ENCODE measurements at places on chromosomes 5 and 9. TPM values are rescaled to one million over a fixed set of nuclear protein-coding genes. Genes with fewer than 3 reads are reported as not detected.

DNA sequence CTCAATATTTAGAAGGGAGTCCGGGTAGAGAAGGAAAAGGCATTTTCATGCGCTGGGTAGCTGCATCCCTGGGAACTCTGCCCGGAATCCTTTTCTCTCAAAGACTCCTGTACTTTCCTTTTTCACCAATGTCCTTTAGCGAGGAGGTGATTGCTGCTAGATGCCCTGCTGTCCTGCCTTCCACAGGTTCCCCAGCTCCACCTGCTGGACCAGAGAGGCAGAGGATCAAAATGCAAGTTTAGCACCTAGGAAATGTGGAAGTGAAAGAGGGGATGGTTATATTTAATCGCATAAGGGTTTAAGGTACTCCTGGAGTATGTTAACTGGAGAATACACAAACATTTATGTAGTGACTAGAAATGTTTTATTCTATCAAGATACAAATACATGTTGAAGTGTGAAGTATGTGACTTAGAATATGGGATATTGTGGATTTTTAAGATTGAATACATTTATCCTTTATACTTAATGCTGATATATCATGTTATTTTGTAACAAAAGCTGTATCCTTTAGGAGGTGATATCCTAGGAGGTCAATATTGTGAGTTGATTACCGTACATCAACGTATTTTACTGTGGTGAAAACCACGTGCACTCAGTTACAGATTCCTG is 145.7 kb downstream of the ARHGAP26 start:
- peak; percentile 38 for DNase-seq

DNA sequence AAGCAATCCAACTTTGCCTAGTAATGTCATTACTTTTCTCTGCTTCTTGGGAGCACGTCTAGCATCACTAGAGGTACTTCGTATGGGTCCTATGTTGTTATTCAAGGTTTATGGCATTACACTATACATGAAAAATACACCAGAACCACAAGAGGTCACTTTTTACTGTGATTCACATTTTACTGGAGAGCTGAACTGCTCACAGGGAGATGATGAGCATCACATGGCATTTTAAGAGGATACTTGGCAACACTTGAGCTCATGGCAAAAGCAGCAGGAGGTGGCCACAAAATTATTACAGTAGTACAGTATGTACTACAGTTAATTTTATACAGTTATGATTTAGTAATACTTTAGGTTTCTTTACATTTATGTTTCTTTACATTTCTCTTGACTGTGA is 223.4 kb downstream of the PARP8 start:
- DNase-seq, result no peak

GRCh38 chr9:134955156-134955555 is 37.4 kb upstream of the FCN1 start:
- DNase-seq, result no peak

DNA sequence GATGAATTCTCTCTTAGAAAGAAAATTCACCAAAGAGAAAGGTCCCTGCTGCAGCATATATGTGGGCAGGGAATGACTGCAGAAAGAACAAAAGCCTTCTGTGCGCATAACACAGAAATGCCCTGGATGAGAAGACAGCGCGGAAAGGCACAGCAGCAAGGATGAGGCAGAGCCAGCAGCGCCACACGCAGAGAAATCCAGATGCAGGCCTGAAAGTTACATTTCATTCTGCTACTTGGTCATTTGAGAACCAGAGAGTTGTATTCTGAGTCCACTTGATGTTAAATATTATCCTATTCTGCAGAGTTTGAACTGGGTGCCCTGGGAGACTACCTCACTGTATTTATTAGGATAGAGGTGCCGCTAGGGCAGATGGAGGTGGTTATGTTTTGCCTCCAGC is 68.5 kb downstream of the GLDC start:
- DNase-seq, result no peak

DNA sequence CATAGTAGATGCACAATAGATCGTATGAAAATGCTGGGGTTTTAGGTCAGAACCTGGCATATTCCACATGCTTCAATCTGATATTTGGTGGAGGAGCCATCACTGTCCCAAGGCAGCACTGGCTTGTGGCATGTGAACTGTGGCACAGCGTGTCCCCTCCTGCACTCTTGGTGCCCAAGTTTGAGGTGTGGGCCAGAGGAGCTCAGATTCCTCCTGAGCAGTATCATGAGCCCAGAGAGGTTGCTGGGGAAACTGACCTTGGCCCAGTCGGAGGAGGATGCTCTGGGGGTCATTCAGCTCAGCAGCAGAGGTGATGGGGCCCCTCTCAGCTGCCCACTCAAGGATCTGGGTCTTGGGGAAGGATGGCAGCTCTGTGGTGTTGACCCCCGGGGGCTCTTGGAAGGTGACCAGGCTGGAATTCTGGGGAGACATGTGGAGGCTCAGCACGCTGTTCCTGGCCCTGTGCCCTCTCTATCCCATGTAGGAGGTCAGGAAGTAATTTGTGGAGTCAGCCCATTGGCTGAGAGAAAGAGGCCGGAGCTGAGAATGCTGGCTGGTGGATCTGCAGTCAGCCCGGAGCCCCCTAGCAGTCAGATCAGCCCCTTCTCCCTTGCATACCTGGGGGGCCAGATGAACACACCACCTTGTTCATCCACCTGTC is 23.7 kb downstream of the FPGS start:
- DNase-seq, result no peak

DNA sequence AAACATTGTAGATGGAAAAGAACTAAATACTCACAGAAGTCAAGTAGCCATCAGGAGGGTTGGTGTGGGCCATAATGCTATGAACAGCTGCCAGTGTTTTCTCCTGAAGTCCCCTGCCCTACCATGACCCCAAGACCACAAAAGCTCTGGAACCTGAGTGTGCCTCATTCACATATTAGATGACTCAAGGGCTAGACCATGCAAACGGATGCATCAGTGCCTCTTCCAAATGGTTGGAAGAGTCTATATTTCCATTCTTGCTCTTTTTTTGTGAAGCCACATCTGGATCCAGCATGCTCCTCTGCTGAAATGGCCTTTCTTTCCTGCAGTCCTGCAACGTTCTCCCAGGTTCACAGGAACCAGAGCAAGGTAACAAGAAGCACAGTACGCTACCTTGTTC is 136.6 kb upstream of the EPB41L4A start:
- DNase-seq, result no peak

DNA sequence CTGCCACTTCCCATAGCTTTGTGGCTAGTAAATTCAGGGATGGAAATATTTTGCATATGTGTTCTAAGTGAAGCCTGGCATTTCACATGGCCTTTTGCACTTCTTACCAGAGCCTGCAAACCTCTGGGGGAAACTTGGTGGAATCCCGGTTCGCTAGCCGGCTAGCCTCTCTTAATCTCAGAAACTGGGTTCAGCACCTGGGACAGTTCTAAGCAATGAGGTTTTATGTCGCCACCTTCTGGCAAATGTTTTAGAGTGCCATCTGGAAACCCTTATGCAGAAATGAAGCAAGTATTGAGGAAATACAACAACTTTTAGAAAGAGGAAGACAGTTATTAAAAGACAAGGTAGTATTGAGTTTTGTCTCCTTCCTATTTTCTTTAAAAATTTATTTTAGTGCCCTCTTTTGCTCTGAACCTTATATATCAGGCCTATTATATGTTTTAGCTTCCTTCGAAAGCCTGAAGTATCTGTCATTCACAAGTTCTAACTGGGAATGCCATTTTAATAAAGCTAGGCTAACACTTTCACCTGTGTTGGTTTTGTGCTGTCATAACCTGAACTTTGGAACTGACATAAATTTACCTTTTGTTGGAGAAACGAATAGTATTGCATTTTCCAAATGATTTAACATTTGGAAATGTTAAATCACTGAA is 963 bp upstream of the HTR1A start:
- DNase-seq, result peak; percentile 89

- DNase-seq, result no peak
Measured at GRCh38 chr5:165981671-165982070, 2309.8 kb upstream of the WWC1 start.

DNA sequence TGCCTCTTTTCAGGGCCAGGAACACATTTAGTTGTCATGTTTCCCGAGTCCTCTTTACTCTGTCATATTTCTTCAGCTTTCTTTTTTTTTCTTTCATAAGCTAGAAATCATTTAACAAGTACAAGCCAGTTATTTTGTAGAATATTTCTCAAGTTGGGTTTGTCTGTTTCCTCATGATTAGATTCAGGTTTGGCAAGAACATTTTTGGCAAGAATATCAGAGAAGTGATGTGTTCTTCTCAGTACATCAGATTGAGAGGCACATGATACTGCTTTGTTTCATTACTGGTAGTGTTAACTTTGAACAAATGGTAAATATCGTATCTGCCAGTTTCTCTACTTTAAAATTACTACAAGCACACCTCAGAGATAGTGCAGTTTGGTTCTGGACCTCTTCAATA is 45.1 kb downstream of the PCSK5 start:
- DNase-seq, result no peak

GRCh38 chr5:158911693-158912363 is 187.9 kb downstream of the EBF1 start:
- DNase-seq, result no peak

DNA sequence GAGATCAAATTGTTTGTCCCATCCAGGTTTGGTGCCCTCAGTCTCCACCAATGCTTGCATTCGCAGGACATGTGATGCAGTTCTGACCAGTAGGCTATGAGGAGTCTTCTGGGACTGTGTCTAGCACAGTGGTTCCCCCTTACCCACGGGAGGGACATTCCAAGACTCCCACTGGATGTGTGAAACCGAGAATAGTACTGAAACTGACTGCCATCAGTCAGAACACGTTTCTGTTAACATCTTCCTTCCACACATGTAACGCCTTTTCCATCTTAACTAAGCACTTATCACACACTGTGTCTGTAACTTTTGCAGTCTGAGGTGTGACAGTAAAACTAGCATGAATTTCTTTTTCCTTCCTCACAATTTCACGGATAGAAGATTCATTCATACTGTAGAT is 74.7 kb downstream of the PTTG1 start:
- DNase-seq, result no peak

DNA sequence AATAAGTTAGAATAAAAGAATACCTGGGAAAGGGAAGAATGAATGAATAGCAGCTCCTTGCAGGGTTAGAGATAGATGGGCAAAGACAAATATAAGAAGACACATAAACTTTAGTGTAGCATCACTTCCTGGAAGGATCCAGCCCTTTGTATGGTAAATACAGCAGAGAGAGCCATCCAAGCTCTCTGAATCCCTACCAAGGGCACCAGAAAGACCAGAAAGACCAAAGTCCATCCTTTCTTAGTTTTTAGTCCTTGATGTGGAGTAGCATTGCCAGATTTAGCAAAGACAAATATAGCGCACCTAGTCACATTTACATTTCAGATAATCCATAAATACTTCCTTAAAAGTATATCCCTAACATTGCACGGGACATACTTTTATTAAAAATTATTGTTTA is 56.1 kb upstream of the C9orf72 start:
- DNase-seq, result no peak

DNA sequence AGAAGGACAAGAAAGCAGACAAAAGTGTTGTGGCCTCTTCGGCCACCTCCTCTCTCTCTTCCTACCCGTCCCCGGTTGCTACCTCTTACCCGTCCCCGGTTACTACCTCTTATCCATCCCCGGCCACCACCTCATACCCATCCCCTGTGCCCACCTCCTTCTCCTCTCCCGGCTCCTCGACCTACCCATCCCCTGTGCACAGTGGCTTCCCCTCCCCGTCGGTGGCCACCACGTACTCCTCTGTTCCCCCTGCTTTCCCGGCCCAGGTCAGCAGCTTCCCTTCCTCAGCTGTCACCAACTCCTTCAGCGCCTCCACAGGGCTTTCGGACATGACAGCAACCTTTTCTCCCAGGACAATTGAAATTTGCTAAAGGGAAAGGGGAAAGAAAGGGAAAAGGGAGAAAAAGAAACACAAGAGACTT is 2.4 kb downstream of the EGR1 start:
- peak; percentile 59 for DNase-seq

DNA sequence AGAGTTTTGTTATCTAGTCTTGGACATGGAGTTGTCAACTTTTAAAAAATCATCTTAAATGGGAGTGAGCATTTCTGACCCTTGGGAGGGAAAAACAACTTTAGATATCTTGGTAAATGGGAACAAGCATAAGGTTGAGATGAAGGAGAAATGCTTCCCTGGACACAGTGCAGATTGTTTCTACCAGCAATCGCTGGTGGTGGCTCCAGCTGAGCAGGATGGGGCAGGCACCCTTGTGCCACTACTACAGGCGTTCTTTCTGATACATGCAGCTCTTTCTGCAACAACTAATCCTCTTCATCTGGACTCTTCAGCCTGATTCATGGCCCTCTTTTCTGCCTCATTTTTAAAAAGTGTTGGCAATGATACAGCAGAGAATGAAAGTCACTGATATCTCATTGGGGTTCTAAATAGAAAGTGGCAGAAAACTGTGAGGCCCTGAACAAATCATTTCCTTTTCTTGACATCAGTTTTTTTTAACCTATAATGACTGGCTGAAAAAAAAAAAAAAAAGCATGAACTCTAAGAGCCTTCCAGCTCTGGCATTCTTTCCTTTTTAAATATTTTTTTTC is 409.4 kb upstream of the PTGER4 start:
- no peak for DNase-seq

DNA sequence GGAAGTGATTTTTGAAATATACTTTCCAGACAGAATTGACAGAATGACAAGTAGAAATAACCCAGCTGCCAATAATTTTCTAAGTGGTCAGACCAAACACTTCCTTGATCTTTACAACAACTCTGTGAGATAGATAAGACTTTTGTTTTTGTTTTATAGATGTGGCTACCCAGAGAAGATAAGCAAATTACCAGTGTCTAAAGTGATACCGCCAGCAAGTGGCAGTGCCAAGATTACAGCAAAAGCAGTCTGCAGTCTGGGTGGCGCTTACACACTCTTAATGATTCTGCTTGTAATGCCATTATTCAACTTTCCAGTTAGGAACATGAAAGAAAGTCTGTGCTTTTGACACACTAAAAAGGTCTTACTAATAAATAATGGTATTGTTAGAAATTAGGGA is 92.1 kb downstream of the HCN1 start:
- DNase-seq, result no peak

GRCh38 chr9:120153258-120153657 is 426.7 kb downstream of the CDK5RAP2 start:
- peak; percentile 30 for DNase-seq

DNA sequence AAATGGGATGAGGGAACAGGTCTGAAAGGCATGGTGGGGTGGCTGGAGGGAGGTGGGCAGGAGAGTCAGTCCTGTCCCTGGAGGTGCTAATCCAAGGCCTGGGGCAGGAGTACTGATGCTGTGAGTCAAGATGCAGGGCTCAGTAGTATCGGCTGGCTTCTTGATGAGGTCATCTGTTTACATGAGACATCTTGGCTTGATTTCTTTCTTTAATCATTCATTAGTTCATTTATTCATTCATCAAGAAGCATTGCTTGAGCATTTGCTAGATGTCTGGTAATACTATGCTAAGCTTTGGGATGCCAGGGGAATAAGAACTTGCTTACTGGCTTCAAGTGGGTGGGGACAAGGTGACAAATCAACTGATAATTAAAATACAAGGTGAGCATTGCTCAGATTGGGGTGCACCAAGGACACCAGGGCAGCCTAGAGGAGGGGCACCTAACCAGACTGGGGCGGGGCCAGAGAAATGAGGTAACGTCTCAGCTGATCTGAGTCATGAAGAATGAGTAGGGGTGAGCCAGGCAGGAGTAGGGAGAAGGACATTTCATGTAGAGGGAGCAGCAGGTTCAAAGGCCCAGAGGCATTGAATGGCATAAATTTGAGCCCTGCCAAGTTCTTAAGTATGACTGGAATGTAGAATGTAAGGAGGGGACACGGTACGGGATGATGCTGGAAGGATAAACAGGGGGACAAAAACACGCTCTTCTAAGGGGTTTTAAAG is 88.8 kb downstream of the EGFLAM start:
- DNase-seq, result no peak

The HACD4 gene
- 5.8 TPM for total RNA-seq

The PCDH12 gene
- 20.1 TPM for total RNA-seq

The ADGRD2 gene
- total RNA-seq, result not detected

The RAD1 gene
- total RNA-seq, result 24.3 TPM

The TEX48 gene
- total RNA-seq, result not detected

The INSL6 gene
- total RNA-seq, result not detected

The ANKRD31 gene
- total RNA-seq, result 0.51 TPM

Measured in tongue (tissue), 3 donors.